ENCODE measurements at places on chromosomes 3 and 15.

GRCh38 chr3:124904835-124905492 is 17.8 kb upstream of the ITGB5 start:
- DNase-seq = no peak

- DNase-seq = no peak
Observed at GRCh38 chr3:167851749-167852148, 116.2 kb downstream of the SERPINI1 start.

DNA sequence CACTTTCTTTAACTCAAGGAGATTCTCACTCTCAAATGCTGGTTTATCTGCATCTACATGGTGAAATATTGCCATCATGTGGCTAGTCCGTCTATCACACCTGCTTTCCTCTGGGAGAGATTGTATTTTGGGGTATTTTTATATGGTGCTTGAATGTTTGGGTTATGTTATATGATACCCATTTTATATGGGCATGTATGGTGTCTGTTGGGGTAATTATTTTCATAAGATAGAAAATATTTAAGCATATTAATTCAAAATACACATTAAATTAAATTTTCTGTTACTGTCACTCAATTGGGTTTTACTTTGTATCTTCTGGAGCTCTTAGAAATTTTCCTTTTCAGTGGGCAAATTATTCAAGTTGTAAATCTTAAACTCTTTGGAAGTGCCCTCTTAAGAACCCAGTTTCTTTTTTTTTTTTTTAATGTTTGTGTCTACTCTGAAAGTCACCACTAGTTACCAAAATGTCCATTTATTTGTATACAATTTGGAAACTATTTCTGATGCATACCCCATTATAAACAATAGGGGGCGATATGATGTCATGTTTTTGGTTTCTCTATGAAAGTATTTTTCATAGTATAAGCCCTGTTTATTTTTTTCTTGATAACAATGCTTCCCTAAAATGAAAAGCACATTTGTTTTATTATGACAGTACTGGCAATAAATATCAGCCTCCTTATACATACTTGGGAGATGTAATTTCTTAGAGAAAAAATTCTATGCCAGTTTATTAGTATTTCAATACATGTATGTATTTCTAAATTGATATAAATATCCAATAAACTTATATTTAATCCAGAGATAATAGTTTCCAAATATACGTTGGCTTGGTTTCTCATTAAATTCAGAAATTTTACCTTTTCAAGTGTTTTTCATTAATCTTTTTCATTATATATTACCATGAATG is 36.1 kb upstream of the PLSCR5 start:
- peak; percentile 77 for DNase-seq

- DNase-seq = peak; percentile 24
Observed at GRCh38 chr3:31567036-31567435, 34.3 kb downstream of the STT3B start.

DNA sequence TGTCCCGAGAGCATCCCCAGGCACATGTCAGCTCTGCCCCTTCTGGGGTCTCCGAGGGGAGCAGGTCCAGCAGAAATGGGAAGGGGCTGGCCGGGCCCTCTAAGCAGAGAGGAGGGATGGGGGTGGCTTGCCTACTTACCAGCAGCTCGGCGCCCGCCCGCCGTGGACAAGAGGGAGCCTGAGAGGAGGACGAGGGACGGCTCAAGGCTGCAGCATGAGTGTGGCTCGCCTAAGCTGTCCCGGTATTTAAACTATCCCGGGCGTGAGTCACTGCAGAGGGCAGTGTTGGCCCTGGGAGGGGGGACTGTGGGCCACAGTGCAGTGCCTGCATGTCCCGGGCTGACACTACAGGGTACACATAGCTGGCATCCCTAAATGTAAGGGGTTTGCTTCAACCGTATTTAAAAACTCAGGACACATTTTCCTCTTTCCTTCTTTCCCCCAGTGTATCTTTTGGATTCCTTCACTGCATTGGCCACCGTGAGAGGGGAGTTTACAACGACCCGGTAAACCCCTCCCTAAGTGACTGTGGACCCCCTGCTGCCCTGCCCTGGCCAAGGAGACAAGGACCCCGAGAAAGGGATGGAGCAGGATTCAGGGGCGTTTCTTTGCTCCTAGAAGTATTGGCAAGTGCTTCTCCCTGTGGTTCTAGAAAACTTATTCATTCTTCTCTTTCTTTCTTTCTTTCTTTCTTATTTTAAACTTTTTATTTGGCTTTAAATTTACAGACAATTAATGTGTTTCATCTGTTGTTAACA is at the start of gene LRRC15:
Gene LRRC15, minus strand, starts transcription at position 222 of the 758 bp plus-strand sequence. CDS start 8,700 bp downstream, outside the sequence.
- peak; percentile 70 for DNase-seq

GRCh38 chr3:16427103-16427965 is 86.2 kb downstream of the RFTN1 start:
- DNase-seq = peak; percentile 17

GRCh38 chr15:49297584-49297983 is 125.5 kb upstream of the FGF7 start:
- DNase-seq = no peak

DNA sequence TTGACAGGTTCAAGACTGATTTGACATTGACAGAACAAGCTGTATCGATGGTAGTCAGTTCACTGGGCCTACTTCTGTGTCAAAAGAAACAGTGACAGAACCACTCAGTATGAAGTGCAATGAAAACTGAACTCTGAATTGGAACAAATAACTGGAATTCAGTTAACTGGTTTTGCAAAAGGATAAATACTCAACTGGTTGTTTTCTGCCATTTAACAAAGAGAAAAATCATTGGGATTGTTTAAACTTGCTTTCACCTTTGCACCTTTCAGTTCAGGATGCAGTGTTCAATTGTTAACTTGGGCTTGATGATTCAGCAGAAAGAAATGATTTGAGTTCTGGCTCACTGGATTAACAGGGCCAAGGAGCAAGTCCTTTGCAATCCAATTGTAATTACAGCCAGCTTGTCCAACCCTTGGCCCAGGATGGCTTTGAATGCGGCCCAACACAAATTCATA is 4.9 kb downstream of the BTD start:
- DNase-seq = peak; percentile 40

DNA sequence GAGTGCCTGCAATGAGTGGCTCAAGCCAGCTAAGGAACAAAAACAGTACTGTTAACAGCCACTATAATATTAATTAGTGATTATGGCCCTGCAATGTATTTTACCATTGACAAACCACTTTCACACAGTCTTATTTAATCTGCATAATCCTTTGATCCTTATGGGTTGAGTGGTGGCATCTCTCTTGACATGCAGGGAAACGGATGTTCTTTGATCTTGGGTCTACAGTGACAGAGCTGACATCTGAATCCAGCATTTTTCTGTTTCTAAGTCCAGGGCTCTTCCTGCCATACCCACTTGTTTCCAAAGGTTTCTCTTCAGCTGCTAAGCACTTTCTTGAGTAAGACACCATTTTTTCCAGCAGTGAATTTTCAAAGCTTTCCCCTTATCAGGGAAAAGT is 277.7 kb upstream of the ROPN1 start:
- no peak for DNase-seq

- no peak for DNase-seq
Observed at GRCh38 chr3:194098081-194098842, 37.7 kb upstream of the HES1 start.

- DNase-seq = no peak
Observed at GRCh38 chr3:4398120-4398940, 68.7 kb downstream of the SUMF1 start.

DNA sequence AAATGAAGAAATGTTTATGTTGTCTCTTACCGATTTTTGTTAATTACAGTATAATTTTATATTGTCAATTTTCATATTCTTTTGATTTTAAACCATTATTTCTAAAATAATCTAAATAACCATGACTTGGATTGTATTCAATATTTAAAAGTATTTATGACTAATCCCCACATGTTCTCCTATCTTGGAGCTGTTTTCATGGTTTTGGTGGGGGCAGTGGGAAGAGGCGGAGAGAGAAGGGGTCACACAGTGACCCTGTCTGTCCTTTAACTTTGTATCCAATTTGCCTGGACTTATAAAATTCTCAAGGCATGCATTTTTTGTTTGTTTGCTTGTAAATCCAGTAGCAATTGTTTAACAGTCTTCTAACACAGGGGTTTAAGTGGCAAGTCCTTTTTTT is 407.4 kb downstream of the NTRK3 start:
- no peak for DNase-seq

- DNase-seq = peak; percentile 69
Observed at GRCh38 chr3:8301977-8302735, 199.5 kb upstream of the LMCD1 start.

GRCh38 chr15:100256101-100256969 is 85.4 kb downstream of the ADAMTS17 start:
- no peak for DNase-seq

- peak; percentile 8 for DNase-seq
Observed at GRCh38 chr15:34853001-34853758, 57.8 kb upstream of the ACTC1 start.

DNA sequence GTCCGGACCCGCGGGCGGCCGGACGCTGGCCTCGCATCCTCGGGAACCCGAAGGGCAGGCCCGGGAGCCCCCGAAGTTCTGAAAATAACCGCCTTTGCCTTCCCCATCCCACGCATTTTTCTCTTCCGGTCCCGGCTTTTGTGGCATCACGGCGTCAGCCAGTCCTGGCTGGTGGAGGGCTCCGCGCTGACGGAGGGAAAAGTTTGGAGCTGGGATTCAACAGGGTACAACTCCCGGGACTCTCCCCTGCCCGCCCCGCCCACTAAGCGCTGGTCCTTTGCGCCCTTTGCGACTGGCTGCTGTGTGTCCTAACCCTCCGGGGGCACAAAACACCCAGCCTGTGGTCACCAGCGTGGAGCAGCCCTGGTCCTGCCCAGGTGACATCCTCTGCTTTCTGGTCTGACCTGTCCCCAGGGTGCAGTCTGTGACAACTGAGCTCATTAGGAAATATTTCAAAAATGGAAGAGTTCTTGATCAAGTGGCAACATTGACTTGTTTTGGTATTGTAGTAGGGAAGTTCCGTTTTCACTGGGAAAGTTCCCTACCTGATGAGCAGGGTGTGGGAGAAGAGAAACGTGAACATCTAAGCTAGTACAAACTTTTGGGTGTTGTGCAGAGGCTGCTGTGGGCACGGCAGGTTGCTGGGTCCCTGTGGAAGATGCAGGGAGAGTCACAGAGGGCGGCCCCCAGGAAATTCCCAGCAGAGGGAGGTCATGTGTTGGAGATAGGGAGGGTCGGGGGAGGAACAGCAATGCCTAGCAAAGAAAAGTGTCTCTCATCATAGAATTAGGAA is 775 bp downstream of the ARNT2 start:
- DNase-seq = no peak

DNA sequence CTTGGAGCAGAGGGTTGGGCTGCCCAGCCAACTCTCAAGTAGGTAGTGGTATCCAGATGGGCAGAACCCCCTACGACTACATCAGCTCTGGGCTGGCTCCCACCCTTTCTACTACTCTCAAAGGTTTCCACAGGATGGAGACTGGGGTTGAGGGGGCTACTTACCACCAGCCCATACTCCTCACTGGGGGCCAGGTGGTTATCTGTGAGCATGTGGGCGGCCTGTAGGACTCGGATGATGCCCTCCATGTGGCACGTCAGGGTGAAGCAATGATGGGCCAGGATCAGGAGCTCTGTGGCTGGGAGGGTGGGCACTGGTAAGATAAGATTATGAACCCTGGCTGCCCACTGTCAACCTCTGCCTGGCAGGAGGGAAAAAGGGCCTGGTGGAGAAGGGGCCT is 33.4 kb downstream of the EIF3J start:
- no peak for DNase-seq

DNA sequence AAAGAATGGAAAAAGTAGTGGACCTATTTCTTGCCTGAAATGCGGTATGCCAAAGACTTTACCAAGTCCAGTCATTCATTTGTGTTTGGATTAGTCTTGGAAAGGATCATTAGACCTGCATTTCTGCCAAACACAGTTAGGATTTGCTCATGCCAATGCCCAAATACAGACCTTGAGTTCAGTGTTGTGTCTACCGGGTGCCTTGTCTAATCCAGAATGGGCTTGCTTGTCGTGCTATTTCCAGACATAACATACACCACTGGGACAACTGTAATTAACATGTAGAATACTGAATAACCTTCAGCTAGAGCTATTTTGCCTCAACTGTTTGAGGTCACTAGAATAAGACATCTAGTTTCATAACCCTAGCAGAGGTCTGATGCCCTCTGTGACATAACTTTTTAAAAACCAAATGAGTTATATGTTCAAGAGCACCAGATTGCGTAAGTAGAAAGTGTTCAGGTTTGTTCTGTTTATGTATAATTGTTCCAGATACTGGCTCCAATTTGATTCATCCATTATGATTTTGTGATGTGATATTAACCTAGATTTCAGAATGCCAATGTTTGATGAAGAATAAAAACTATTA is 145.3 kb upstream of the DPH6 start:
- no peak for DNase-seq

DNA sequence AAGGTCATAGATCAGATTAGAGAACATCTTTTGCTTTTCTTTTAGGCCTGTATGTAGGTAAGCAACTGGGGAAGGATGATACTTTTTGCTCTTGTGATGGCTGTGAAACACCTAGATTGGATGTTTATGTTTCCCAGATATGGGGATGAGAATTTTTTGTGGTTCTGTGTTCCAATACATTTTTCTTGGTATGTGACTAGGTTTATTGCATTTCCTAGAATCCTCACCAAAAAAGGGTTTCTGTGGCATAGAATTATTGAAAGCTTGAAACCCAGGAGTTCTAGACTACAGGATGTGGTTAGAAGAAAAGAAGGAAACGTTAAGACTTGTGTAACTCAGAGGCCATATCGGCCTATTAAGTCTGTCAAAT is 25.8 kb downstream of the OXNAD1 start:
- DNase-seq = no peak

DNA sequence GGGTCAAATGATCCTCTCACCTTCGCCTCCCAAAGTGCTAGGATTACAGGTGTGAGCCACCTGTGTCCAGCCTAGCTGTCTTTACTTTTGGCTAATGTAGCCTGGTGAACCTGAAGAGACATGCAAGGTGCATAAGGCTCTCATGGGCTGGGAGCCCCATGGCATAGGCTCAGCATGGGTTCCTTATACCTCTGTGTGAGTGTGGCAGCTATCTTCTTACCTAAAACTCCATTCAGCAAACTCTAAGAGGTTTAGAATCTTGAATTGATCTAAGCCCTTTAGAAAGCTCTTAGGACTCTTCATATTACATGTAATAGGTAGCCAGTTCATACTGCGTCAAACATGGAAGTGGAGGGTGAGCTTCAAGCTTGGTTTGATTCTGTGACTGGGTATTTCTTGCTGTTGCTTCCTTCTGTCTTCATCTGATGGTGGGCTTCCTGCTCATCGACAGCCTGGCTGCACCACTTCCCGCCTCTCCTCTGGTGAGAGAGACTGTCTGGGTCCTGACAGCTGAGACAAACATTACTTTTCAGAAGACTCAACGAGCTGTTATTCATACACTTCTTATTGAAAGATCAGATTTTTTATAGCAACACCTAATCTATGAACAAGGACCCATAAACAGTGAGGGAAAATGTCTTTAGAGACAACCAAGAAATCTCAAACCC is 19.2 kb upstream of the TKT start:
- DNase-seq = no peak

GRCh38 chr15:89625716-89626115 is 29.6 kb downstream of the KIF7 start:
- no peak for DNase-seq

DNA sequence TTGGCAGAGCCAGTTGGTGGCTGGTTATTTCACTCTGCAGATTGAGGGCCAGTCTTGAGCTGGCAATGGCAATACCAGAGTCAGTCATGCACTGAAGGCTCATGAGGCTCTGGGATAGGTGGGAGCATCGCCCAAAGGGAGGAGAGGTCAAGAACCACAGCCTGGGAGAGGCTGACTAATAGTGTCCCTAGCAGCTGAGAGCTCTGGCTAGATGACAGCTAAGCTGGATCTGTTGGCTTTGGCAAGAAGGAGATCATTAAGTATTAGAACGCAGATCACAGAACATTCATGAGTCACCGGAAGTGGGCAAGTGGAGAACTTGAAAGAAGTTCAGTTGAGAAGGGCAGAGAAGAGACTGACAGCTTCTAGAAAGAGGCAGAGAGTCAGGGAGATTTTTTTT is 521.1 kb downstream of the NR2F2 start:
- DNase-seq = peak; percentile 12
